Colonic mucosa (tissue), 4 donors: ENCODE measurements at places on chromosomes 11 and 22. TPM values are rescaled to one million over a fixed set of nuclear protein-coding genes. Genes with fewer than 3 reads are reported as not detected.

DNA sequence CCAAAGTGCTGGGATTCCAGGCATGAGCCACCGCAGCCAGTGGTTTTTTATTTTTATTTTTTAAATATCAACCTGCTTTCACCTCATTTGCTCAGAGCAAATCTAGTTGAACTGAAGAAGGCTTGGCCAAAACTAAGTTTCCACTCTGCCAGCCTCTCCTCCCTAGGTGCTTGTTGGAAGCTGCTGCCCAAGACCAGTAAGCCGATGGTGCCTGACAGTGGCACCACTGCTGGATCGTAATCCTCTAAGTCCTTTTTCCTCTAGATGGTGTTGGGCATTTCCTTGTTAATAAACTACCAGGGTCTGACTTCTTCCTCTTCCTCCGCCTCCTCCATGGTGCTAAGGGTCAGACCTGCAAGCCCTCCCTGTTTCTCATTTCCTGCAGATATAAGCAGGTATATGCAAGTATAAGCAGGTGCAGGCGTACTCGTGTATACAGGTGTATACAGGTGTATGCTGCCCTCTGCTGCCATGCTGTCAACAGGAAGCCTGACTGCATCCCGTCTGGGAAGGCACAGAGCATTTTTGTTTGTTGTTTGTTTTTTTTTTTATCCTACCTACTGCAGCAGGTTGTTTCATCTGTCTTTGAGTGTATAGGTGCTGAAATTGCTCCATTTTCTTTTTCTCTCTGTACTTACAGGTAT is 1.6 kb downstream of the NADSYN1 start:
- peak; percentile 71 for DNase-seq

- no peak for DNase-seq
Measured at GRCh38 chr22:49850959-49851802, 2.5 kb upstream of the ZBED4 start.

DNA sequence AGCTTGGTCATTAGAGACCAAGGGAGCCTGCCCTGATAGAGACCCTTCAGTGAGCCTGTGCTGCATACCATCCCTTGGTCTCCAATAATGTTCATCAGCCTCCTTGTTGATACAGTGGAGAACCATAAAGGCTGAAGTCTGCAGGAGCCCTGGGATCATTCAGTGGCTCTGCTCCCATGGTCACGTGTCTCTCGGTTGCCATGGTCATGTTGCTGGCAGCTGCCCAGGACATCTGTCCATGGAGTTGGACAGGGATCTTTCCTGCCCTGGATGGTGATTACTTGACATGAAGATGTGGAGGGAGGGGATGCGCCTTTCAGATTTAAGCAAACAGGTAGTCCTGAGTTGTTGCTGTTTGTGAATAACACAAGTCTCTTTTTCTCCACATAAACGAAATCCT is 38.2 kb downstream of the CYB5R2 start:
- DNase-seq, result no peak

- DNase-seq, result no peak
Measured at GRCh38 chr11:73991471-73992006, 8.9 kb upstream of the UCP2 start.

POLD4 gene
- total RNA-seq, result 203 TPM
